ENCODE measurements at places on chromosomes 2 and 18.

DNA sequence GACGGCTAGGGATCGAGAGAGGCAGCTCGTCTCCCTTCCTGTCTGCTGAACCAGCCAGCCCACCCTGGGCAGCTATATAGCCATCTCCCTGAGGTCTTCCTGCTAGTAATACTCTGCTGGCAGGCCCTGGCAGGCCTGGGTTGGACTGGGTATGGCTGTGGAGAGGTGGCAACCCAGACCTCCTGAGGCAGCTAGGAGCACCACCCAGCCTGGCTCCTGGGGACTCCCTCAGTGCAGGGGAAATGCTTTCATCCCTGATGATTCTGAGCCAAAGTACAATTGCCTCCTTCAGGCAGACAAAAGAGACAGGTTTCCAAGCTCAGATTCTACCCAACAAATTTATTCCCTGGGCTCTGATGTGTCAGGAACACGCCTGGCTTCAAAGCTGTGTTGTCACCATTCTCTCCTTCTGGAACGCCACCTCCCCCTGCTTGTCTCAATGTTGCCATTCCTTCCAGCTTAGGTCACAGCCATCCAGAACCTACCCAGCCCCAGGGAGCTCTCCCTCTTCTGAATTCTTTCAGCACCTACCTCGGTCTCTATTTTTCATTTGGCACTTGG is 4.7 kb upstream of the DNAJB2 start:
- DNase-seq, result peak; percentile 95

DNA sequence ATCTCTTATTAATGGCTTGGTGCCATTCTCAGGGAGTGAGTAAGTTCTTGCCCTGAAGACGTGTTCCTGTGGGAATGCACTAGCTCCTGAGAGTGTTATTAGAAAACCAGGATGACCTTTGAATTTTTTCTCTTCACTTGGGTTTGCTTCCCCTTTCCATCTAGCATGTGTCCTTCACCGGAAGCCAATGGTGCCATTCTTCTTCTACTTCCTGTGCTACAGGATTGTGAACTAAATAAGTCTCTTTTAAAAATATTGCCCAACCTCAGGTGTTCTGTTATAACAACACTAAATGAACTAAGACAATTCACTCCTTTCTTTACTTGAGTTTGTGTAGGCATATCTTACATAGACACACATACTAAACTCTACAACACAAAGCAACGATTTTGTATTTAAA is 447.0 kb downstream of the SOX11 start:
- DNase-seq, result no peak

- DNase-seq, result no peak
These were observed 601.7 kb downstream of the ARHGAP15 start for GRCh38 chr2:143730953-143731260.

GRCh38 chr2:212727751-212728150 is 189.1 kb upstream of the ERBB4 start:
- no peak for DNase-seq

- peak; percentile 45 for DNase-seq
These were observed 100.1 kb upstream of the RNF152 start for GRCh38 chr18:61992923-61993322.

- no peak for DNase-seq
These were observed 124.9 kb downstream of the GREB1L start for GRCh38 chr18:21366896-21367295.

GRCh38 chr2:119674711-119675500 is 4.1 kb upstream of the TMEM177 start:
- peak; percentile 51 for DNase-seq

All from astrocyte of the hippocampus (primary cell).